Mesenchymal stem cell (in vitro differentiated cells and primary cell): ENCODE measurements at places on chromosomes 7 and 10.

DNA sequence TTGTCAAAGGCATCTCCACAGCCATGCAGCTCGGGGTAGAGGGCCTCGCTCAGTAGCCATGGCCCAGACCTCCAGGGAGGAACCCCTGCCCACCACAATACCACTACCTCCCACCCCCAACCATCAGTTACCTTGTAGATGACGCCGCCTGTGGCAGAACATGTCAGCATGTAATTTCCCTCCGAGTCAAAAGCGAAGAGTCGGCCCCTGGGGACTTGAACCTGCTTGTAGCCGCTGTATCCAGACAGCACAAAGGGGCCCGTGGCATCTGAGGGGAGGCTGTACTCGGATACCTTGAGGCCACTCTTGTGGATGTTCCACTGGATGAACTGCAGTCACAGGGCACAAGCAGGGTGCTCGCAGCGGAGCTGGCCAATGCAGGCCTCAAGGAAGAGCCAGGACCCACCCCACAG lies 16.3 kb upstream of the CYREN start:
- DNase-seq = no peak

DNA sequence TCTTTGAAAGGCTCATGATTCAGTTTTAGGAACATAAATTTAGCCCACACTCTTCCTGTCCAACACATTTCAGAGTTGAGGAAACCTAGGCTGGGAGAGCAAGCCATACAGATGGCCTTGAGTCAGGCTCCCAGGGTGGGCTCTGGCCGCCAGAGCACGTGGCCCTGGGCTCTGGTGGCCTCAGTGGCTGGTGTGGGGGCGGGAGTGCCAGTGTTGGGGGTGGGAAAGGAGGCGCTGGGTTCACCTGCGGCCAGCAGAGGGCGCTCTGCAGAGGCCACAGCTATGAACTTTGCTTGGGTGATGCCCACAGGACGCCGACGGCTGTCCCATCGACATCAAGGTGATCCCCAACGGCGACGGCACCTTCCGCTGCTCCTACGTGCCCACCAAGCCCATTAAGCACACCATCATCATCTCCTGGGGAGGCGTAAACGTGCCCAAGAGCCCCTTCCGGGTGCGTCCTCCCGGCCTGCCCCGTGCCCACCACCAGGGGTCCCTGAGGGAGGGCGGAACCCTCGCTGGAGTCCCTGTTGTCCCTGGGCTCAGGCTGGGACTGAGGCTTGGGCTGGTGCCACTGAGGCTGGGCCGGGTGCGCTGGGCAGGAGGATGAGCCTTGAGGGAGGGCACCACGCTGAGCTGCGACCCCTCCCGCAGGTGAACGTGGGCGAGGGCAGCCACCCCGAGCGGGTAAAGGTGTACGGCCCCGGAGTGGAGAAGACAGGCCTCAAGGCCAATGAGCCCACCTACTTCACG lies 11.9 kb downstream of the FLNC start:
- peak; percentile 51 for DNase-seq

DNA sequence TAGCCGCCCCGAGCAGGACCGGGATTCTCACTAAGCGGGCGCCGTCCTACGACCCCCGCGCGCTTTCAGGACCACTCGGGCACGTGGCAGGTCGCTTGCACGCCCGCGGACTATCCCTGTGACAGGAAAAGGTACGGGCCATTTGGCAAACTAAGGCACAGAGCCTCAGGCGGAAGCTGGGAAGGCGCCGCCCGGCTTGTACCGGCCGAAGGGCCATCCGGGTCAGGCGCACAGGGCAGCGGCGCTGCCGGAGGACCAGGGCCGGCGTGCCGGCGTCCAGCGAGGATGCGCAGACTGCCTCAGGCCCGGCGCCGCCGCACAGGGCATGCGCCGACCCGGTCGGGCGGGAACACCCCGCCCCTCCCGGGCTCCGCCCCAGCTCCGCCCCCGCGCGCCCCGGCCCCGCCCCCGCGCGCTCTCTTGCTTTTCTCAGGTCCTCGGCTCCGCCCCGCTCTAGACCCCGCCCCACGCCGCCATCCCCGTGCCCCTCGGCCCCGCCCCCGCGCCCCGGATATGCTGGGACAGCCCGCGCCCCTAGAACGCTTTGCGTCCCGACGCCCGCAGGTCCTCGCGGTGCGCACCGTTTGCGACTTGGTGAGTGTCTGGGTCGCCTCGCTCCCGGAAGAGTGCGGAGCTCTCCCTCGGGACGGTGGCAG lies at the start of gene MGMT:
MGMT (plus strand) TSS at position 539 of the 656 bp plus-strand sequence.
- DNase-seq = peak; percentile 73

DNA sequence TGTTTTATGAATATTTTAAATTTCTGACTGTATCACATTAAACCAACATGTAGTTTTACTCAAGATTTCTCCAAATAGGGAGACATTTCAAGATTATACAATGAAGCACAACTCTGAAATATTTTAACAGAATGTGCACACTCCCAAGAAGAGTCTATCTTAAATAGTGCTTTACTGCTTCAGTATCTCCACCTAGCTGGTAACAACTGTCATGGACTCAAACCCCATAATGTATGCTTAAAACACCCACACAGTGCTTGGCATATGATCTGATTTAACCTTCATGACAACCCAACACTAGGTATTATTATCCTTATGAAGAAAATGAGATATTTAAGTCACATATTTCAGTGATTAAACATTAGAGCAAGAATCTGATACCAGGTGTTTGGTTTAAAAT lies 45.9 kb downstream of the ASZ1 start:
- no peak for DNase-seq

- no peak for DNase-seq
These were observed 75.7 kb upstream of the SYPL1 start for GRCh38 chr7:106187613-106188350.

DNA sequence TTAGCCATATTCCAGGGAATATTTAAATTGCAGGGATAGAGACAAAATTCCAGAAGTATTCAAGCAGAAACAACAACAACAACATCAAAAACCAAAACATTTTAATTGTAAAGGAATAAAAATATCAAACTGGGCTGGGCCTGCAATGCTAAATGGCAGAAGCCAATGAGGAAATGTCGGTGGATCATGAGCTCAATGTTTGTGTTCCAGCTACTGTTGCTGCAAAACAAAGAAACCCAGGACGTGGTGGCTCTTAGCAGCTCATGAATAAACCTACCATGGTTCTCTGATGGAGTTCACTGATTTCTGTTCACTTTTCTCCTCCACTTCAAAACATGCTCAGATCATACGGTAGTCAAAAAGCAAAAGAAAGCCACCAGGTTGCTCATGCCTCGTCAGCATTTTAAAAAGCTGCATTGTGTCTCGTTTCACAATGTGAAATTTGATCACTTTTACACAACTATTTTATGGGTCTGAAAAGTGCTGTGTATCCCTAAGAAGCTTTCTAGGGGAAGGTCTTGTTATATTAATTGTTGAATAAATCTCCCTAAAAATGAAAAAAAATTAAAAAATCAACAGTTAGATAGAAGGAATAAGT lies 54.0 kb downstream of the ASNS start:
- no peak for DNase-seq

GRCh38 chr7:28625432-28625831 lies 213.1 kb downstream of the CREB5 start:
- no peak for DNase-seq

DNA sequence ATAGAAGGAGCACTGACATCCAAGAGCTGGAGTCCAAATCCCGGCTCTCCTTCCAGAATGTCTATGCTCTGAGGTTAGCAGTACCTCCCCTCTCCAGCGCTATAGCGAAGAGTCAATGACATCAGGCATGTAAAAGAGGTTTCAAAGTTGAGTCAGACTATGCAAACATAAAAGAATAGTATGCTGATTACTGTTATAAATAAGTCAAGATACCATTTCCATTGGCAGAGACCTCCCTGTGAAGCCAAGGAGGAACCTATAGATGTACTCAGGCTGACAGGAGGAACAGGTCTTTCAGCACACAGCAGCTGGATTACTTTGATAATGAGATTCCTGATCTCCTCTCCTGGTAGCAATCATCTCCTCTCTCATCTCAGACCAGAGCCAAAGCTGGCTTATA lies 103.9 kb upstream of the EFCAB10 start:
- no peak for DNase-seq

DNA sequence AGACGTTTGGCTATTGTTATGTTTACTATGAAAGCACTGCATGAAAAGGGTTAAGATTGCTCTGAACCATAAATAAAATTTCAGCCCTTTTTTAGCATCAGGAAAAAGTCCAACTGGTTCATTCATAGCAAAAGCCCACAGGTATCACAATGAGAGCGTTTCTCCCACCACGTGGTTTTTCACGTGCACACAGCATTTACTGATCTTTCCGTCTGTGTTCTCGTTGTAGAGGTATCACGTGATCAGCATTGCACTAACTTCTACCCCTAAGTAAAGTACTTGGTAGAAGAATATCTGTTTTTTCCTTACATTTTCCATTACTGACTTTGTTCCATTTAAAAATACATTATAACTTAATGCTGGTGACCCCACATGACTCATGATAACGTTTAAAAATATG lies 17.8 kb upstream of the CCDC3 start:
- no peak for DNase-seq

- DNase-seq = peak; percentile 34
These were observed 92.2 kb upstream of the DDC start for GRCh38 chr7:50657341-50657873.

DNA sequence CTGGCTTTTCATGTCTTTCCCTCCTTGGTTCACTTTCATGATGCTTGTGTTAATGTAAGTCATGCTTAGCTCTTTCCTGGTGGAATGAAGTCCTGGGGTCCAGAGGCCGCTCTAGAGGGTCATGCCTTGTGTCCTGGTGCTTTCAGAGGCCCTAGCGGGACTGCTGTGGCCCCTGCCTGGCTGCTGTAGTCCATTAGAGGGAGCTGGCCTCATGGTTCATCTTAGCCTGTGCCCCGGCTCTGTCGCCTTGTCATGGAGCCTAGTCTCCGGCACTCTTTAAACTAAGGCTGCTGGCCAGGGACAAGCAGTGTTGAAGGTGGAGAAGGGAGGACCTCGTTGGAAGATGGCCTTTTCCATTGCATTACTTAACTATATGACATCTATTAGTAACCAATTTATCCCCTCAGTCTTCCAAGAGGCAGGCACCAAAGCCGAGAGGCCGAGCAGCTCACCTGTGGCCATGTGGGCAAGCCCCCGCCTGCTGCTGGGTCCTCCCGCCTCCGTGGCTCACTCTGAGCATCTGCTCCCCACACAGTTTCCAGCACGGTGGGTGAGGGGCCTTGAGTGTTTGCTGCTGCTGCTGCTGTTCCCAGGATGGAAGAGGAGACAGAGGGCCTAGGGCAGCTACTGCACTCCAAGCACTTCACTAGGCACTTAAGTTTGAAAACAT lies 5.0 kb upstream of the NDUFB2 start:
- DNase-seq = no peak

DNA sequence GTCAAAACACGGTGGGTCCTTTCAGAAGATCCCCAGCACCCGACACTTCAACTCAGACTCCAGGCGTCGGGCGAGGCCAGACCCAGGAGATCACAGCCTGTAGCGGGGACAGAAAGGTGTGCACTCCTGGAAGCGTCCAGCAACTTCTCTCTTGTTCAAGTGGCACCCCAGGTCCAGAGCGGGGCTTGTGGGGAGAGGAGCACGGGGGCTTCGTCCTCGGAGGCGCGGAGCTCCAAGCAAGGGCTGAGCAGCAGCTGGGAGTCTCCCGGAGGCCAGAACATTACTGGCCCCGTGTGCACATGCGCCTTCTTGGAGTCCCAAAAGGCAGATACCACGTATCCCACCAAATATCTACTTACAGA lies 54.9 kb downstream of the ZRANB1 start:
- no peak for DNase-seq

DNA sequence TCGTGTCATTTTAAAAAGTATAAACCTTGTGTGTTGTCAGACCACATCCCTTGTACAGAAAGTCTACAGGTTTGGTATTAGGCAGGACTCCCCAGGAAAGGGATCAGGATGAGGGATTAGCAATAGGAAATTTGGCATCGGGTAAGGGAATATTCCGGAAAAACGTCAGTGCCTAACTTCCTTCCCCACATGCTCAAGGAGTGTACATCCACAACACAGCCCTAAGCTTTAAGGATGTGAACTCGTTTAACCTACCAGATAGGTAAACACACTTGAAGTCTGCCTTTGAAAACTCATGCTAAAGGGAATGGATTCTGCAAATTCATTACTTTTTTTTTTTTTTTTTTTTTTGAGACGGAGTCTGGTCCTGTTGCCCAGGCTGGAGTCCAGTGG lies 194.9 kb downstream of the SKIDA1 start:
- DNase-seq = peak; percentile 66

DNA sequence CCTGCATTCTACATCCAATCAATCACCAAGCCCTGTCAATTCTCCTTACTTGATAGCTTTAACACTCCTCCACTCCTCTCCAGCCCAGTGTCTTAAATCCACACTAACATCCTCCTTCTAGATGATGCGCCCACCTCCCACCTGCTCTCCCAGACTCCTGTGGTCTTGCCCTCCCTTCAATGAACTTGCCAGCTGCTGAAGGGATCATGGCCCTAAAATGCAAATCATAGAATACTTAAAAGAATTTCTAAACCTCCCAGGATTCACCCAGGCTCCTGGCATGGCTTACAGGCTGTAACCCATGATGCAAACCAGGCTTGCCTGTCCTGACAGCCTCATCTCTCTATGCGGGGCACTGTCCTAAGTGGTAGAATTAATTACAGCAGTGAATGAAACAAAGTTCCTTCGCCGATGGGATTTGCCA lies 43.6 kb downstream of the SYPL1 start:
- no peak for DNase-seq

DNA sequence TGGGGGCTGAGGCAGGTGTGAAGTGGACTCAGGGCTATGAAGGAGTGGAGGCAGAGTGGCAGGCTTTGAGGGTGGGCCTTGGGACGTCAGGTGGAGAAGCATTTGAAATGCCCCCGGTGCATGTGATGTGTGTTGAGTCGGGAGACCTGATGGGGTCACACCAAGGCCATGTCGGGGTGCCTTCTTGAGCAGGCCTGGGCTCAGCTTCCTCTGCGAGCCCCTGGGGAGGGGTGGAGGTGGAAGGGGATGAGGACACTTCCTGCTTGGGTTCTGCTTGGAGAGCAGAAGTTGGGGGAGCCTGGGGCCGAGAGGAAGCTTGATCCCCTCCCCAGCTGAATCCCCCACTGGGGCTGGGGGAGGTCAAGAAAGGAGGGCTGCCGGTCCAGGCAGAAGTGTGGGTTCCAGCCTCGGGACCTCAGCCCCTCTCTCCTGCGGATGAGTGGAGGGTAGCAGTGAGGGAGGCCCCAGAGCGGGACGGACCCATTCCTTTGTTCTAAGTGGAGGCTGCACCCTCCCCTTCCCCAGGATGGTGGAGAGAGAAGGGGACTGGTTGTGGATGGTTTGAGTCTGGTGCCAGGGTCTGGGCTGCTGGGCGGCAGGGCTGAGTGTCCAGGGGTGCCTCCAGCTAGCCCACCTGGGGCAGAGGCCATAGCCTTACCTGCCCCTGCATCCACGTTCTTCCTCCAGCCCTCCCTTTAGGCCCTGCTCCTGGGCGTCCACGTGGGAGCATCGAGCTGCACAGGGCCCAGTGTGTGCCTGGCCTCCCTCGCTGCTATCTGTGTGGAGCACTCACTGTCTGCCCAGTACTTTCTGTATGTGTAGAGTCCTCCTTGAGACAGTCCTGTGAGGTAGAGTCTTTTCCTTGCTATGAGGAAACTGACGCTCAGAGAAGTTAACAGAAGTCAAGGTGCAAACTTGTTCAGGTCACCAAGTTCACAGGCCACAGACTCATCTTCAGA lies 36.7 kb downstream of the PRF1 start:
- DNase-seq = no peak

- DNase-seq = peak; percentile 98
These were observed 9.3 kb upstream of the TMEM270 start for GRCh38 chr7:73851410-73852338.

- DNase-seq = no peak
These were observed 449 bp downstream of the NUDT5 start for GRCh38 chr10:12195281-12195602.
